ENCODE measurements at places on chromosomes 5 and 9.

GRCh38 chr5:173941758-173942401, 47.1 kb upstream of the C5orf47 start:
- no peak for DNase-seq

DNA sequence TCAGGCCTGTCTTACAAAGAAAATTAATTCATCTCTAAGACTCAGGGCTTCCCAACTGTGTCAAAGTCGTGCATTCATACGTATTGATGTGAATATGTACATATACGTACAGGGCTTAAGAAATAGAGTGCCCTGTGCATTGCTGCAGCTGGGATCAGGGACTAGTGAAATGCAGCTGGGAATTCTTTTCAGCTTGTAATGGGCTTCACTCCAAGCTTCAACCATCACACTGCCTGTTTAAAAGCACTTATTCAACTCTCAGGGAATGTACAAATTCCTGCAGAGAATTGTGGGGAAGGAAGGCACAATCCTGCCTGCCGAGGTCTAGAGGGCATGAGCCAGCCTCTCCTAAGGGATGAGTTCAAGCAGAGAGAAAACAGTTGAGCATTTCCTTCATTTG, 59.6 kb upstream of the MAN2A1 start:
- no peak for DNase-seq

DNA sequence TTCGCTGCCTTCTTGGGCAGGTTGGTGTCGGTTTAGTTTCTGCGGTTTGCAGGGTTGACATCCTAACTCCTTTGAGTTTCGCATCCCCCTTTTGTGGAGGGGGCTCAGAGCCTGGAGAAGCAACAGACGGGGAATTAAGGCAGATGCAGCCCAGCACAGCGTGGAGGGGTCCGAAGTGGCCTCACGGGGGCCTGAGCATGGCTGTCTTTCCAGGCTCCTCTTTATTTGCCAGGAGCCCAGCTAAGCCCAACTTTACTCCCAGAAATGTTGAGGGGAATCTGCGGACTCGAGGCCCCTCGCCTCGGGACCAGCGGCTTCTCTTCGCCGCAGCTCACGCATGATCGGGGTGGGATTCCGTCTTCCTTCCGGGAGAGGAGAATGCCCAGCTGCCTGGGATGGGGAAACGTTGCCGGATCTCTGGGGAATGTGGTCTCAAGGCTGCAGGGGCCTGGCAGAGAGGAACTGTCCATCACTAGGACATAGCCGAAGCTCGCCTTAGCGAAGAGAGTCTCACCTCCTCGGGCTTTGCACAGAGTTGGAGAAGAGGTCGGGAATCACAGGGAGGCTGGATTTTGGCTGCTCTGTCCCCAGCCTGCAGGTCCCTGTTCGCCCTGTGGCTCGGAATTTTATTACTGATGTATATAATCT, 1.3 kb downstream of the RAI14 start:
- DNase-seq = no peak

GRCh38 chr5:93665648-93666047, 75.8 kb downstream of the POU5F2 start:
- DNase-seq = no peak

DNA sequence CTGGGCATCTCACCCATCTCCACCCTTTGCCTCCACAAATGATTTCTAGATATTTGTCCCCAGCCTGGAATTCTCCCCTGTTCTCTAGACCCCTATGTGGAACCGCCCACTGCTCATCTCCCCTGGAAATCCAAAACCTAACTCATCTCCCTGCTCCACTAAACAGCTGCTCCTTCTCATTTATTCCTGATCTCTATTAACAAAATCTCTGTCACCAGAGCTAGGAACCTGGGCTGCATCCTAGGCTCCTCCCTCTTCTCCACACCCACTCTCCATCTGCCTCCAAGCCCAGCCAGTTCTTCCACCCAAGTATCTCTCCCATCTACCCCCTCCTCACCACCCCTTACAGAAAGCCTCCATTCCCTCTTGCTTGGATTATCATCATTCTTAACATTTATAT, 24.0 kb upstream of the SYNPO start:
- DNase-seq = peak; percentile 83

DNA sequence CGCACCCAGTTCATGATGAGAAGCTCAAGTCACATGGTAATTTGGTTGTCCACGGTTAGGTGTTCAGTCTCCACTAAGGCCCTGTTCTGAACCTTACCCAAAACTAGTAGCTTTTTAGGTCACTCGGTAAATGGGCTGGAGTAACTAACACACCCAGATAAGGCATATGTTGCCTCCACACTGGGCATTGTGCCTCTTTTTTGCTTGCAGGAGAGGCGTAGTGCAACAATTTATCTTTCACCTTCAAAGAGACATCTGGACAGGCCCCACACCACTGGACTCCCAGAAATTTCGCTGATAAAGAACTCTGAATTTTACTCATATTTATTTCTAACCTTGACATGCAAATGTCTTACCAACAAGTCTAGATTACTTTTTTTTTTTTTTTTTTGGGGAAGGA, 16.8 kb upstream of the PTGES start:
- DNase-seq = no peak

GRCh38 chr5:126523818-126524510, 71.1 kb downstream of the ALDH7A1 start:
- no peak for DNase-seq

DNA sequence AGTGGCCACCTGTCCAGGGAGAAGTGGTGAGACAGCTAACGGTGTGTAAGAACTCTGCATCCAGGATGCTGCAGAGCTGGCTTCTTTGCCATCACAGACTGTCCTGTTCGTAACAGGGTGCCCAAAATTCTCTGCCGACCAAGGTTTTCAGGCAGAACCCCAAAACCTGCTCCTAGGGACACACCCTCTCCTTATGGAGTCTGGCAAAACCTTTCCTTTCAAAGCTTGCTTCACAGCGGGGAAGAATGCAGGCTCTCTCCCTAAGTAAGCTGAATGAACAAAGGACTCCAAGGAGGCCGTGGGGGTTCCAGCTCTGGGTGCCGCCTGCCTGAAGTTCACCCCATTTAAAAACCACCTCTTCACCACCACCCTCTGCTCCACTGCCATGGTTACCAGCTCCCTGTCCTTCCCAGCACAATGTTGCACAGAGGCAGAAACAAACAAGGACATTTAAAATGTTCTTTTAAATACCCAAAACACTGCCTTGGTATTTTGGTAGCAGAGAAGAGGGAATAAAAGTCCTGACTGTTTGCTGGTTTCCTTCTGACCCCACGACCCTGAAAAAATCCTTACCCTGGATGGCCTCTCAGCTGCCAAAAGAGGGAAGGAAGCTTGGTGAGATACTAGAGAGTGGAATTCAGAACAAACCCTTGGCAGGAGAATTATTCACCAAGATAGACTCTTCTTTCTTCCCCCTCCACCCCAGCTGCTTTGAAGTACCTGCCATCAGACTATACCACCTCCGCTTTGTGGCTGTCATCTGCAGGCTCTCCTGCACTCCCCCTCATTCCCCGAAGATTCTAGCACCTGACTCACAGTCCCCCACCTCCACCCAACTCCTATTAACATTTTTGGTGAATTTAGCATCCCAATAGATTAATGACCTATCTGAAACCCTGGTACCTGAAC, 7.1 kb upstream of the KLF9 start:
- DNase-seq = no peak

DNA sequence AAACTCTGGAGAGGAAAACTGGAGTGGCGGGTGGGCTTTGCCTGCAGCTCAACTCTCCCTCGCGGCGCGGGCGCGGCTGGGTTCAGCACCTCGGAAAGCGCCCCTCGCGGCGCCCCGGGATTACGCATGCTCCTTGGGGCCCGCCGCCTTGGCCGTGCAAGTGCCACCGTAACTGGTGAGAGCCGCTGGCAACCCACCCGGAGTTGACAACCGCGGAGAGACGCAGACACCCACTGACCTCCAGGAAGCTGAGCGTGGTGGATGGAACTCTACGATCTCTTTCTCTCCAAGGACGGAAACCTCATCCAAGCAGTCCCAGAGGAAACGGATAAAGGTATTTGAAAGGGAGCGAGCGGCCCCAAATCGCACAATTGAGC, 194 bp upstream of the RXFP3 start:
- DNase-seq = peak; percentile 49

GRCh38 chr5:151234476-151235238, 10.8 kb upstream of the CCDC69 start:
- no peak for DNase-seq

DNA sequence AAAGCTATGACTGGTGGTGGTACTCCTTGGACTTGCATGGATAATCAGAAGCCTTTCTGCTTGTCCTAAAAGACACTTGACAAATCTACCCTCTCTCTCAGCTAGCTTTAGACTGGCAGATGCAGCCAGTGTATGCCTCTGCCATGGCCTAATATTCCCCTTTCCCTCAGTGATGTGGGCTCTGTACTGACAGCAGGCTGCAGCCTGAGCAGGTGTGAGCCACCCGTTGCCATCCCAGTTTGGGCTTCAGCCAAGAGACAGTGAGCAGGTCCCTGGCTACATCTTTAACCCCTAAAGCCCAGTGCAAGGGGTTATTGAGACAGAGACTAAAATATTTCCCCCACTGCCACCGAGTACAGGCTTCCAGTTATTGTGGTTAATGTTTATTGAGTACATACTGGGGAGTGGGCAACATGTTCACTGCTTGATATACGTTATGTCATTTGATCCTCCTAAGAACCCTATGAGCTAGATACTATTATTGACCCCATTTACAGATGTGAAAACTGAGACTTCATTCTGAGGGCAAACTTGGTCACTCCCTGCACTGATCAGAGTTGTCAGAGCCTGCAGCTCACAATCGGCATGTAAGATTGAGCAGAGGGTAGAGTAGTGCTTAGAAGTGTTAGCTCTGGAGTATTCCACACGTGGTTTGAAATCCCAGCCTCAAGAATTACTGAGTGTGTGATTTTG, 254.2 kb downstream of the ARHGAP26 start:
- no peak for DNase-seq

DNA sequence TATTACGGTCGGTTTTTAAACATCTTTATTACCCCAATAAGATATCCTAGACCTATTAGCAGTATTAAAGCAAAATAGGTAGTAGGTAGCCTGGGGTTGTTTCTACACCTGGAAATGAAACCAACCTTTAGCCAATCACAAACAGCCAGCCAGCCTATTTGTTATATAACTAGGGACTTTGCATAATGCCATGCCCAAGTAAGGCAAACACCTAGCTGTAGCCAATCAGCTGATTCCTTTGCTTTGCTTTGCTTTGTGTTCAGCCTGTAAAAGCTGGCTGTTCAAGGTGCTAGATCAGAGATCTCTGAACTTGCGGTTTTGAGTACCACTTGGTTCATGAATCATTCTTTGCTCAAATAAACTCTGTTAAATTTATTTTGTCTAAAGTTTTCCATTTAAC, 46.5 kb upstream of the SETD9 start:
- no peak for DNase-seq

DNA sequence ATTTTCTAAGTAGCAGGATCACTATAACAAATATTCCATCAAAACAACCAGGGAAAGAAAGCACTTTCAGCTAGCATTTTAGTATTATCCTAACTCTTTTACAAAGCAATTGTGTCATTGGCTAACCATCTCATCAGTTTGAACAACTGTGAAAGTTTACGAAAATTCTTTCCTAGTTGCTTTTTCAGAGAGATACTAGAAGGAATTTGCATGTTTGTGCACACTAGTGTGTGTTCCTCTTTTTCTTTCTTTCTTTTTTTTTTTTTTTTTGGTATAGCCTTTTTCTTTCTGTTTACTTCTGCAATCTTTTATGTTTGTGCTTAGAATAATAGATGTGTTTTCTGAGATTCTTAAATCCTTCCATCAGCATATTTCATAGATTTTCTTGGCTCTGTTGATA, 124.7 kb upstream of the SEMA6A start:
- no peak for DNase-seq

DNA sequence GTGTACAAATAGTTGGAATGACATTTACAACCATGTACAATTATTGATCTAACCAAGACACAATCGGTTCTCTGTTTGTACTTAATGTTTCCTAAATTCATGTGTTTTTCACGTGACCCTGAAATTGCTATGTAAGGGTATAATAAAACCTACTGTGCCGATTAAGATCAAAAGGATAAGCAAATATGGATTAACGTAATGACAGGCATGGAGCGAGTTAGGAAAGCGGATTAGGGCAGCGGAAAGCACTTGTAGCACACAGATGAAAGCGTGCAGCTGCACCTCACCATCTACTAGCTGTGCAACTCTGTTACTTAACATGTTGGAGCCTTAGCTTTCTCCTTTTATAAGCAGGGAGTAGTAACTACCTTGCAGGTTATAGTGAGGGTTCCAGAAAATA, 38.3 kb upstream of the ZFYVE16 start:
- DNase-seq = peak; percentile 86

- no peak for DNase-seq
Measured at GRCh38 chr5:133376986-133377385, 235.4 kb downstream of the FSTL4 start.

GRCh38 chr5:138110266-138110963, 26.6 kb downstream of the WNT8A start:
- no peak for DNase-seq

GRCh38 chr5:81359108-81359507, 34.8 kb downstream of the ACOT12 start:
- no peak for DNase-seq

- DNase-seq = no peak
Measured at GRCh38 chr5:10317825-10318682, 10.4 kb upstream of the CMBL start.

DNA sequence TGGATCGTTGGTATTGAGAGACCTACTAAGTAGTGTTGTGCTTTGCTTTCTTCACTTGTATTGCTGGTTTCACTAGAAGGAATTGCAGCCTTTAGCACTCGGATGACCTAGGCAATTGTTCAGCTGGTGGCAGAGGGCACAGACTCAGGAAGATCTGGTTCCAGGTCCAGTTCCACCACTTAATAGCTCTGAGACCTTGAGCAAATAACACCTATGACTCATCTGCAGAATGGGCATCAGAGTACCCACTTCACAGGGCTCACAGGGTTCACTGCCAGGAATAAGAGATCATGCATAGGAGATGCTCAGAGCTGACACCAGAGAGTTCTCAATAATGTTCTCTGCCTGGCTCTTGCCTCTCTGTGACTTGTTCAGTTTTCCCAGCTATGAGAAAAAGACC, 133.6 kb downstream of the SIL1 start:
- no peak for DNase-seq

DNA sequence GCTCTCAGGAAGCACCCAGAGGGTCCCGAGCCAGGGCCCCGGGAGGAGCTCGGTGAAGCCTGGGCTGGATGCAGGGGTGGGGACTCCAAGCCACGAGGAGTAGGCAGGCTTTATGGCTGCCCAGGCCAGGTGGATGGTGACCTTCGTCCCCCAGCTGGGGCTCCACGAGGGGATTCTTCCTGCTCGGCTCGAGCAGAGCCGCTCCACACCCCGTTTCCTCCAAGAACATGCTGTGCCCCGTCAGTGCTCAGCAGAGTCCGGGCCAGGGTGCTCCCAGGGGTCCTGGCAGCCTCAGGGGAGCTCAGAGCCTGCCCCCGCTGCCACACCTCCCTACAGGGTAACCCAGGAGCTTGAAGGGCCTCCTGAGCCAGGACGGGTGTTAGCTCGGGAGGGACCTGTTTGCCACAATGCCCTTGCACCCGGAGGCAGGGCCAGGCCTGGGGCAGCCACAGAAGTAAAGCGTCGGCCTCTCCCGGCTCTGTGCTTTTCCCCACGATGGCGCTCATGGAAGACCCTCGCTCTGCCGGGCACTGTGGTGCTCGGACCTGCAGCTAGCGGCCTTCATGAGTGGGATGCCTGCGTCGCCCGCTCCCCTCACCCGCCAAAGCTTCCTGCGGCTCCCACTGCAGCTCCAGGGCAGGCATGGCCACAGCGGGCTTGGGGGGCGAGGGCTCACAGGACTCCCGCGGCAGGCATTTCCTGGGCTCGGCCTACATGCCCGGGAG, 86.8 kb downstream of the KCNT1 start:
- no peak for DNase-seq

GRCh38 chr9:32728181-32728580, 55.2 kb upstream of the TMEM215 start:
- DNase-seq = no peak

- no peak for DNase-seq
Measured at GRCh38 chr5:143403334-143403592, 223 bp downstream of the NR3C1 start.

Data from NCI-H524 treated with DMSO at 0.1 percent for 48 hours (cell line).